WTC11 (cell line): ENCODE measurements at places on chromosomes 2 and 18.
A peak's percentile ranks its signal among the peaks of the same experiment; 100 is the strongest.

- no peak for DNase-seq
Measured at GRCh38 chr18:10850840-10851239, 298.5 kb downstream of the PIEZO2 start.

GRCh38 chr2:191597186-191597751, 80.7 kb upstream of the NABP1 start:
- DNase-seq = no peak

- no peak for DNase-seq
Measured at GRCh38 chr2:230879891-230880290, 15.1 kb downstream of the ITM2C start.

DNA sequence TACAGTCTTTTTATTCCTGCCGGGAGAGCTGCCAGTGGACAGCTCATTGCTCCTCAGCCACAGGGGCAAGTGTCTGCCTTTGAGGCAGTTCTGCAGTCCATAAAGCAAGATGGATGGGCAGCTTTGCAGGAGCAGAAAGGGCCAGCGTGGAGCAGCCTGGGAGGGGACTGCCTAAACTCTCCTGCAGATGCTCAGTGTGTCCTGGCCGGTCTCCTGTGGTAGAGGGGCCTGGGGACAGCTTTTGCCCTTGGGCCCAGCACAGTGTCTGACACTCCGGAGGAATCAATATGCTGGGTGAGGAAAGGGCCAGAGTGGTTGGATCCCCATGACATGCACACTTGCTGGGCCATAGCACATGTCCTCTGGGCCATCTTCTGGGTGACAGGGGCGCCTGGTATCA, 65.7 kb upstream of the DAPL1 start:
- no peak for DNase-seq

DNA sequence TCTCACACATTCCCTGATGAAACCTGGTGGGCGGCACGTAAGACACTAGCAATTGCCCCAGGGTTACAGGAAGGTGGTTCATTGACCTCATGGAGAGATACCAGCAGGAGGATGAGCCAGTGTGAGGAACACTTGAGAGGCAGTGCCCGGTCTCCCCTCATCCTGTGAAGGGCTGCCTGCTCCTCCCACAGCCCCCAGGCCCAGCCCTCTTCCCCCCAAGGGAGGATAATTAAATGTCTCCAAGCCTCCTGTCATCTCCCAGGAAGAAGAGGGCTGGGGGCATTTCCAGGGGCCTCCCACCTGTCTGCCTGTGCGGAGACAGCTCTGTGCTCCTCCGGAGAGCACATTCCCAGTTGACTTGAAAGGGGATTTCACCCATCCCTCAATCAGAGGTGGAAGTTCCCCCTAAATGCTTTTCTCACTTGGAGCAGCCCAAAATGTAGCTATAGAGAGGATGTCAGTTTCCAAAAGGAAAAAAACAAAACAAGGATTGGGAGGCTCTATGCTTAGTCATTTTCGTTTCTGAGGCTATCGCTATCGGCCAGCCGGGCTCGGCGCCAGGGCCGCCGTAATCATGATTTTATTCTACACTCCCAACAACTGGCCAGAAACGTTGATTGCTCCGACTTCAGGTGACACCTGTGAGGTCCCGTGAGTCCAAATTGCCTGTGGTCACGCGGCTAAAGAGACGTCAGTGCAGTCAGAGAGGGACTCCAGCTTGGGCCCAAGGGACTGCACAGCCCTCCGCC, 7.1 kb downstream of the KCNF1 start:
- no peak for DNase-seq

DNA sequence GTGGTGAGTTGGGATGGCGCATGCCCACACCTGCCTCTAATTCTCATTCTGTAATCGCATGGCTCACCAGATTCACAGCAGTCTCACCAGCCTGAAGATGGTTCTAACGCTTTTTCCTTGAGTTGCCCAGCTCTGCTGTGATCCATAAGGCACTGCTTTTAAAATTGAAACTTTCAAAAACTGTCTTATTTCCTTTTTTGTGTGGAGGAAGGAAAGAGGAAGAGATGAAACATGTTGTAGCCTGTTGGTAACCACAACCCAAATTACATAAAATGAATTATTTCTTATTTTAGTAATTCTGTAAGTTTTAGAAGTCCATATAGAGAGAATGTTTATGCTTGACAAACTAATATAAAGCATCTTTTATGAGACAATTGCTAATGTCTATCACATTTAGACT, 165.4 kb downstream of the RBM43 start:
- no peak for DNase-seq

GRCh38 chr2:119929537-119929936, 83.3 kb upstream of the EPB41L5 start:
- DNase-seq = no peak

DNA sequence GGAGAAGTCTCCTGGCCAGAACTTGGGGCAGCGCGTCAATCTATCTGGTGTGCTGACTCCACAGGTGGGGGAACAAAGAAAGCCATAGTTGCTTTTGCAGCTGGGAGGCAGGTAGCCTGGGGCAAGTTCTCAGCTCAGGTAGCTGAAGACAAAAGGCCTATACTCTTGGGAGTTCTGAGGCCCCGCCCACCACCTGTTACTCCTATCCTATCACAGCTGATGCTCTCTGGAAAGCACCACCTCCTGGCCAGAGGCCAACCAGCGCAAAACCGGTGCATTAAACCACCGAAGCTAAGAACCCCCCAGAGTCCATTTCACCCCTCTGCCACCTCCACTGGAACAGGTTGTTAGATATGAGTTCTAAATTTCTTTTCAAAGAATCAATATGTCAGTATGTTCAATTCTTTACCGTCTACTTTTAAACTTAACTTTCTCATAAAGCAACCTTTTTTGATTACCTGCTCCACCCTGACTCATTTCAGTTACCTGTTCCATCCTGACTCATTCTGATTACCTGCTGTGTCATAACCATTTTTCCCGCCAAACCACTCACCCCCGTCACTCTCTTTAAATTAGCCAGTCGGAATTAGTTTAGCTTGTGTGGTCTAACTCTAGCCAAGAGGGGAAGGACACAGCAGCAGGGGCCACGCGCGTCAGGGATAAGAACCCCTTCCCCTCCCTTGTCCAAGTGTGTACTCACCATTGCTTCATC, 43.4 kb downstream of the UPP2 start:
- peak; percentile 81 for DNase-seq

DNA sequence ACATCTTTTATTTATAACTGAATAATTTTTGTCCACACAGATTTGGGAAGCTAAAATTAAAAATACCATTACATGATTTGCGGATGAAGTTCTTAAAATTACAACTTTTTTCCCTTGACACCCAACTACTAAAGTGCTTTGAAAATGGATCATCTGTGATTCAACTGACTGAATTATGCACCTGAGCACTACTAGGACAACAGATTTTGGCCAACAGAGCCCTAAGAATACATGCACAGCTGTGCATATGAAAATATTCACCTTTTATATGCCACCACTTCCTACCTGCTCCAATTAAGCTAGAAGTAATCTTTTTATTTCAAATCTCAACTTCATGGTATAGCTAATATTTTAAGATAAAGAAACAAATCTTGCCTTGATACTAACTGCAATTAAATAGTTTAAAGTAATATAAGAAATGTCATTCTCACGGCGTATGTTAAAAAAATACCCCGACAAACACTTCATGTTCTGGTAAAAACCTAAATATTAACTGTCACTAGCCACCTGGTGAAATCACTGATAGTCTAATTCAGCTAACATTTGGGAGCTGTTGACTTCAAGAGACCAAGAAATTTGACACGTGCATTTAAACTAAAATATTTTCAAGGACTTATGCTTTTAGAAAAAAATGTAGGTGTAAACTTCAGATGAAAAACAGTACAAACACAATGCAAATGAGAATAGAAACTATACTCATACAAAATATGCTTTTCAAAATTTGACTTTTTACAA, 153.7 kb downstream of the SRBD1 start:
- DNase-seq = no peak

DNA sequence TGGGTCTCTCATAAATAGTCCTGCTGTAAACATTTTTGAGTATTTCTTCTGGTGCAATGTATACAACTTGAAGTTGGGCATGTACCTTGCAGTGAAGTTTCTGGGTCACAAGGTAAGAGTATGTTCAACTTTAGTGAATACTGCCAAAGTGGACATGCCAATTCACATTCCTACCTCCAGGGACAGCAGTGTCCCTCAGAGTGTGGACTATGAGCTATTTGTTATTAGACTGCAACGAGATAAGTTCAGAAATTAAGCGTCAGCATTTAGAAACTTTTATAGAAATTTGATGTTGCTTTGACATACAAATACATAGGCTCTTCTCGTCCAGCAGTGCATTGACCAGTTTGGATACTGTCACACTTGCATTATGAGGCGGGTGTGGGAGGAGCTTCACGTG, 7.2 kb upstream of the ACKR3 start:
- DNase-seq = peak; percentile 34

DNA sequence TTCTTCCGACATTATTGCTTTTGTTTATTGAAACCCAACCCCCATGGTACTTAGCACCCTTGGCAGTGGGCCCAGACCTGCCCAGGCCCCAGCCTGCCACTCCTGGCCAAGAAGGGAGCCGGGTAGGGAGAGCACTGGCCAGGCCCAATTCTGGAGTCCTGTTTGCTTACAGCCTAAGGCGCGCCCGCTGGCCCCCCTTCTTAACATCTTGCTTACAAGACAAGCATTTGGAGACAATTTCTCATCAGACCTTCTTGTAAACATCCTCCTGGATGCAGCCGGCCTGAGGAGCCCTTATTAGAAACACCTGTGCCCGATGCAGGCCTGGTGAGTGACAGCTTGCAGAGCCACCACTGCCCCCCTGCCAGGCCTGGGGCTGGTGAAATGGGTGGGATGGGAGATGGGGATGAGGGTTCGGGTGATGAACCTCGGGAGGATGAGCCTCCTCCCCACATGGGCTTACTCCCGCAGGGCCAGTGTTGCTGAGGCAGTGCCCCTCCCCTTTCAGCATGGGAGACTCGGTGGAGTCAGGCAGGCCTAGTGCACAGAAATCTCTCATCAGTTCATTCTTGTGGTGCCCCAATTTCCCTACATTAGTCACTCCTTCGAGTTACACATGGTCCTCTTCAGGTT, 217.5 kb downstream of the CYP26B1 start:
- no peak for DNase-seq
